ENCODE measurements at places on chromosomes 2 and 18.

- peak; percentile 59 for DNase-seq
Measured at GRCh38 chr2:7203056-7203467, 285.9 kb downstream of the RNF144A start.

GRCh38 chr2:85999061-85999831 lies 106.4 kb downstream of the POLR1A start:
- peak; percentile 42 for DNase-seq

GRCh38 chr2:23448906-23449305 lies 63.9 kb downstream of the KLHL29 start:
- no peak for DNase-seq

GRCh38 chr18:11673560-11673959 lies 15.5 kb upstream of the GNAL start:
- DNase-seq, result no peak

- DNase-seq, result no peak
Measured at GRCh38 chr2:228329282-228329681, 147.8 kb upstream of the SPHKAP start.

DNA sequence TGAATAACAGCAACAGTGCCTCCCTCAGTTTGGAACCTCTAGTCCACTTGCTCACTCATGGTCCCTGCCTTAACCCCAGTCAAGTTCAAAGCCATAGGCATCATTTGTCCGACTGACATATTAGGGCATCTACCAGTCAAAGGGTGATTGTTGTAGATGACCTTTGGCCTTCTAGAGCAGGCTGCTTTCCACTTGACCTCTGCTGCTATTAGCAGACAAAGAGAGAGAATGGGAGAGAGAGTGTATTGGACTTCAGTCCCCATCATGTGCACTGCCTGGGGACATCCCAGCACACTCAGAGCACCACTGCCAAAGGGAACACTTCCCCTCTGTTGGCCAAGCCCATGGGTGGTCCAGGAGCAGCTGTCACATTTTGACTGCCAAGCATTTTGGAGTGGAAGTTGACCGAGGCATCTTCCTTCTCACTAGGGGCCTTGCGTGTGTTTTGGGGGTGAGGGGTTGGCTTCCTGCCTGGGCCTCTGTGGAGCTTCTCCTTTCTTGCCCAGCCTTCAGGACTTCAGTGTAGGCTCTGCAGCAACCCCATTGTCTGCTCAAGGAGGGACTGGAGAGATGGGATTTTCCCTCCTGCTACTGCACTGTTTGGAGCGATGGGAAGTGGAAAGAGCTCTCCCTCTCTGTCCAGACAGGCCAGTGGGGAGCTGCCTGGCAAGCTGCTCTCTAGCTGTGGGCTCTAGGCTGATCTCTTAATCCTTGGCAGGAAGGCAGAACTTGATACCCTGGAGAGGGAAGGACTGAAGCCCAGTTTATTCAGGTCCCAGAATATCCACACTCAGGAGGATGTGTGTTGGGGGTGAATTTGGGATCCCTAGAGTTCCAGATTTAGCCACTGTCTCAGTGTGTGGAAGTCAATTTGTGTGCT lies 68.1 kb downstream of the TMEM247 start:
- DNase-seq, result no peak

- DNase-seq, result no peak
Measured at GRCh38 chr2:4585057-4585635, 881.8 kb downstream of the DCDC2C start.

GRCh38 chr2:204535764-204536163 lies 9.5 kb upstream of the PARD3B start:
- no peak for DNase-seq

GRCh38 chr2:45026924-45027450 lies 17.7 kb upstream of the SIX2 start:
- no peak for DNase-seq

DNA sequence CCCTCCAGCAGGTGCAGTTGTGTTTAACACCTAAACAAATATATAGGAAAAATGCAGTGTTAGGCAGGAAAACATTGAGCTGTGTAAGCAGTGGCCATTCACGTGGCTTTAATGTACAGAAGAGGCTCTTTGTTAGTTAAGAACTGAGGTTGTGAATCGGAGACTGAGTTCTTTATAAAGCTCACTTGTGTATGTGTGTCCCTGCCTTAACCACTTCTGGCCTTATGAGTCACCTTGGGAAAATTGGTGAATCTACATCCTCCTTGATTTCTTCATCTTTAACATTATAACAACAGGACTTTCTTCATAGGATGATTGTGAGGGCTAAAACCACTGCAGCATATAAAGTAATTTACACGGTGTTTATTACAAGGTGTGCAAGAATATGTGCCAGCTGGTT lies 188.4 kb upstream of the TPO start:
- no peak for DNase-seq

DNA sequence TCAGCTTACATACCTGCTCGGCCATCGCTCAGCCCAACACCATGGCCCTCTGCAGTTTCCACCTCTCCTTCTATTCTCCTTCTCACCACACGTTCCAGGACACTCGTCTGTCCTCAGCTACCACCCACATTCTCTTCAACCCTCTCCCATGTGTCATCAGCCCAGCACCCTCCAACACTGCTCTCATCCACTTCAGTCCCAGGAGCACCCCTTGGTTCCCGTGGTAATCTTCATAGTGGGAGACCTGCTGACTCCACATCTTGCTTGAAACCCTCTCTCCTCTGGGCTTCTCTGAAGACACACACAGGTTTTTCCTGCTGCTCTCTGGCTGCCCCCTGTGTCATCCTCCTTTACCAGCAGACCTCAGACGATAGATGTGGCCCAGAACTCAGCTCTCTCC lies 228.7 kb downstream of the GBX2 start:
- no peak for DNase-seq

GRCh38 chr18:37282386-37283037 lies 283.1 kb downstream of the CELF4 start:
- no peak for DNase-seq

GRCh38 chr2:217060516-217060915 lies 200.7 kb upstream of the TNP1 start:
- no peak for DNase-seq

DNA sequence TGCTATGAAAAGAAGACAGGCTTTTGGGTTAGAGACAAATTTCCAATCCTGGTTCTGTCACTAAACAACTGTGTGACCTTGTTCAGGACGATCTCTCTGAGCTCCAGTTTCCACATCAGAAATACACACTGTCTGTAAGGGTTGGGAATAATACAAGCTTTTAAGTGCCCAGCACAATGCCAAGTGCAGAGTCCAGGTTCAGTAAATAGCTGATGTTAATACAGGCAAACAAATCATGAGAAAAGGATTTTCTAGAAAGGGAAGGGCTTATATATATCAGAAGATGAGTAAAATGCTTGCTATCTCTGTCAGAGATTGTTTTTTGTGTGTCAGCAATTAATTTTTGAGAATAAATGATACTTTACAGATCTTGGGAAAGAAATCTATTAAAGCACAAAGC lies 388.3 kb downstream of the NBAS start:
- DNase-seq, result no peak

DNA sequence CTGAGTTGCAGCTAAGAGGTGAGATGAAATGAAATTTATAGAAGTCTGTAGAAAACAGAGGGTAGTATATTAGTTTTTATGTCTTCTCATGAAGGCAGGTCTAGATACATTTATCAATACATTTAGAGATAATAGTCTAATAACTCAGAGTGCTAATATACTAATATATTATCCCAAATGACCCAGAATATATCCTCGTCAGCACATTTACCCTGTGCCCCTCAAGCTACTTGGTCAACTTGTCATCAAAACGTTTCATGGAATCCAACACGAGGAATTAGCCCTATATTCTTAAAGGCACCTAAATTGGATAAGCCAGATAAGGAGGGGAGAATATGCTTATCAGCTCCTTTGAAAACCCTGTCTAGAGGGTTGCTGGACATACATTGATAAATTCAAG lies 415.1 kb upstream of the LRRTM1 start:
- DNase-seq, result no peak

DNA sequence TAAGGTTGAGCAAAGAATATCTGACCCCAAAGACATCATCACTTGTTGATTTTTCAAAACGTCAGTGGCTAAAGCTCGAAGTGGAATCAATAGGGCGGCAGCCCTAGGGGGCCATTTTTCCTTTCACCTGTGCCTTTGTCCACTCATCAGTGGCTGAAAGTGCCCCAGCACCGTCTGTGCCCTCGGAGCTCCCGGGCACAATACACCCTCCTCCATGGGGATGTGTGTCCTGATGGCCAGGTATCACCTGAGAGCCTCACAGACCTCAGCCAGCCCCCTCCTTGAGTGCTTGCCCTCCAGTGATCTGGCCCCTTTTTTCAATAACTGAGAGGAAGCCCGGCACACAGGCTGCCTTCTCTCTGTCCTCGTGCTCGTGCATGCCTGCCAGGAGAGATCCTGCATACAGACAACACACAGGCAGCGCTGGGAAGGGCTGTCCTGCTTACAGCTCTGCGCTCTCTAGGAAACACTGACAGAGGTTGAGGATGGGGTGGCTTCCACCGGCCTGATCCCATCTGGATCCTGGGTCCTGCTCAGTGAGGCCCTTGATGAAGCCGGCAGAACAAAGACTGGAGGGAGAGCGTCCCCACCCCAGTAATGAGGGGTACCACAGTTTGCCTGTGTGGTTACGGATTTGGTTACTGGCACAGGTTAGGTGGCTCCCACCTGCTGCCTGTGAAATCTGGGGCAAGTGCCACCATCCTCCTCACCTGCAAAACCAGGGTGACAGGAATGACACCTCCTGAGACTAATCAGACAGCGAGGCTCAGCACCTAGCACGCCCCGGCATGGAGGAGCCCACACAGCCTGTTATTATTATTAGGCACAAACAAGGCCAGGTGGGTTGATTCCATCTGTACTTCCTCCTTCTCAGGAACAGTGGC lies 197.5 kb upstream of the RAB6C start:
- no peak for DNase-seq

DNA sequence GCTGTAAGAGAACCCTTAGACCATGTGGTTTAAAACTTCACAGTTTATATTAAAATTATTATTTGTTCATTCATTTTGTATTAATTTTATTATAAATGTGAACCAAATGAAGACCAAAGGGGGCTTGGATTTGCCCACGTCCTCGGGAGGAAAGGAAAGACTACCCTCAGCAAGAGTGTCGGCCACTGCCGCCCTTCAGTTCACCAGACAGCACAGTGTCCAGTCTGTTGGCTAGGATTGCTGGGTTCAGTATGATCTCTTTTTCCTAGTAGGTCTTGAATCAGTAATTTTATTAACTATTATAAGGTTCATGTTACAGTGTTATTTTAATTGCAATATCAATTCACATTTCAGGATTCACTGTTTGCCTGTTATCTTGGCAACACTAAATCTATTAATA lies 78.2 kb upstream of the CHRNA1 start:
- DNase-seq, result no peak

DNA sequence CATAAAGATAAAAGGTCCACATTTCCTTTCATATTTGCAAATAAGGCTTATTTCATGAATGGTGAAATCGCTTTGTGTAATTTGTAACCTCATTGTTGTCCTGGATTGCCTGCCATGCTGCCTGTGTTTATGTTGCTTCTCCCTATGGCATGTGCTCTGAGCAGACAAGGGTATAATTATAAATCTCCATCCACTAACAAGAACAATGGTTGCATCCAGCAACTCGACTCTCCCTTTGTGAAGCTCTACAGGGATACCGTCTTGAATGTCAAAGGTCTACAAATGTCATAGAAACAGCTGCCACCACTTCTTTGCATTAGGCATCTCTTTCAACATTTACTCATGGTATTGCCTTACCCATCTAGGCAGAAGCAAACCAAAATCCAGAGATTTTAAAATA lies 209.6 kb downstream of the SLC8A1 start:
- no peak for DNase-seq

- no peak for DNase-seq
Measured at GRCh38 chr18:78526923-78527711, 452.5 kb upstream of the SALL3 start.

DNA sequence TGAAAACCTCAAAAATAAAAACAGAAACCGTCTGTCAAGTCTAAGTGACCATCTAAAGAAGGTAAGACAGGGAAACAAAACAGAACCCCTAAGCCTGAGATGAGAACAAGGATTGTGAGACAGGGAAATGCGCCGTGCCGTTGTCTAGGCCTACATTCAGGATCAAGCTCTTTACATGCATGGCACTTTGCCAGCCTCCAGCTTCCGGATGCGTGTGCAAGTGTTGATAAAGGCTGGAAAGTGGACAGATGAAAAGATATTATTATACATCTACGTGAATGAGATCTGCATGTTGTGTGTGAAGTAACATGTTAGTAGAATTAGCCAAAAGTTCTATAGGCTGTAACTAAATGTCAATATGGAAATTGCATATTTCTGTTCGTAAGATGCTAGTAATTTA lies 28.6 kb upstream of the TMEM87B start:
- no peak for DNase-seq

DNA sequence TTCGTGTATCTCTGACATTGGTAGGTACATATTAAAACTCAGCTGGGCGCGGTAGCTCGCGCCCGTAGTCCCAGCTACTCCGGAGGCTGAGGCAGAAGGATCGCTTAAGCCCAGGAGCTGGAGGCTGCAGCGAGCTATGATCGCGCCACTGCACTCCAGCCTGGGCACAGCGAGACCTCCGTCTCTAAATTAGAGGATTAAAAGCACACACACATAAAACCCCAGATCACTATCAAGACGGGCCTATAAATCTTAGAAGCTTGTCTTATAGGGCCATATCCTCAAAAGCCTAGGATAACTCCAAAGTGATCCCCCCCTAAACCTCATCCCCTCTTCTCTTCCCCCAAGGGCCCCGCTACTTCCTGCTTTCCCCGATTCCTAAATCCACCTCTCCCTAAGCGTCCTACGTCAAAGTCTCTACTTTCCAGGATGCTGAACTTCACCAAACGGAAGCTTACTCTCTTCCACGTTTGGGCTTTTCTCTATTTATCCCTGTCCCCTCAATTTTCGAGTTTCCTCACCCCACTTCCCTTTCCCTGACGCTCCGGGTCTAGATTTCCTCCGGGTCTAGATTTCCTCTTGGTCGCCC lies 707 bp downstream of the KRCC1 start:
- peak; percentile 12 for DNase-seq

DNA sequence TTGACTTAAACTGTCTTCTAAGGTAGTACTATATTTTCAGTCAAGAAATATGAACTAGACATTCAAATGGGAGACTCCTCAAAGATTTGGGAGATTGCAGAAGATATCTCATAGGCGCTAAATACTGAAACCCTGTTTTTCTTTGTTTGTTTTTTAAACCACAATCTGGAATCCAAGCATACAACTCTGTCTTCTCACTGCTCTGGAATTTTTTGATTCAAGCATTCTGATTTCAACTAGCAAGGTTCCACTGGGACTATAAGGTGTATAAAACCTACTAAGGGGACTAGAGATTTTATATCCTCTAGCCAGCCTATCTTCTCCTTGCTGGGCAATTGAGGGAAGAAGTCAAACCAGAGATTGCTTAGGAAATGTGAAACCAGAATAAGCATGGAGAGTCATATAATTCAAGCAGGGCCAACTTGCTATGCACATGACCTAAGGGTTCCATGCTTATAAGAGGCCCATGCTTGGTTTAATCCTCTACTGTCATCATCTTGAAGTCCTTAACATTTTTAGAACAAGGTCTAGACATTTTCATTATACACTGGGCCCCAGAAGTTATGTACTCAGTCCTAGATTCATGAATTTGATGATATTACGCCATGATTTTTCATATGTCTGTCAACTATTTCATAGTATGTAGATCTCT lies 405.5 kb downstream of the PARD3B start:
- DNase-seq, result no peak

All from CD4-positive, alpha-beta T cell treated with Interleukin-12 subunit alpha and Interleukin-12 subunit beta, for 1 hour (primary cell).